D721Med (cell line): ENCODE measurements at places on chromosomes 12 and 14.

DNA sequence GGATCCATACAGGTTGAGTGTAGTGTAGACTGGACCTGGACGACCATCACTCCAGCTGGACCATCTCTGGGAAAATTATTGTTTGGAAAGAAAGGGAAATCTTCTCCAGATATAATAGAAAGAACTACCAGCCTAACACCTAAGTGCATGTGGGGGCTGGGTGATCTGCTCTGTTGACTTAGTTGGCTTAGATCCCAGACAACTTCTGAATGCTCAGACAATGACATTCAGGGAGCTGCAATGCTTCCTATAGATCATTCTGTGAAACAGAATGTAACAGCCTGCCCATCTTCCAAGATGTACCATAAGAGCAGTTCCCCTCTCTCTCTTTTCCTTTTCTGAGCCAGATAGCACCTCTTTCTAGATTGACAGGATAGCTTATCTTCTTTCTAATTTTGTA is 572.8 kb upstream of the STXBP6 start:
- DNase-seq = no peak

DNA sequence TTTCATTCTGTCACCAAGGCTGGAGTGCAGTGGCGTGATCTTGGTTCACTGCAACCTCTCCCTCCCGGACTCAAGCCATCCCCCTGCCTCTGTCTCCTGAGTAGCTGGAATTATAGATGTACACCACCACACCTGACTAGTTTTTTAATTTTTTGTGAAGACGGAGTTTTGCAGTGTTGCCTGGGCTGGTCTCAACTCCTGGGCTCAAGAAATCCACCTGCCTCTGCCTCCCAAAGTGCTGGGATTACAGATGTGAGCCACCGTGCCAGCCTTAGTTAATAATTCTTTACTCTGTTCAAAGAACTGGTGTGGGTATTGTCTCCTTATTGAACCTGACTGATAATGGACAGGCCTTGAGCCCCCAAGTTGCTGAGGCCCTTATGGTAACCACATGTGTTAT is 10.4 kb upstream of the KRT7 start:
- no peak for DNase-seq

DNA sequence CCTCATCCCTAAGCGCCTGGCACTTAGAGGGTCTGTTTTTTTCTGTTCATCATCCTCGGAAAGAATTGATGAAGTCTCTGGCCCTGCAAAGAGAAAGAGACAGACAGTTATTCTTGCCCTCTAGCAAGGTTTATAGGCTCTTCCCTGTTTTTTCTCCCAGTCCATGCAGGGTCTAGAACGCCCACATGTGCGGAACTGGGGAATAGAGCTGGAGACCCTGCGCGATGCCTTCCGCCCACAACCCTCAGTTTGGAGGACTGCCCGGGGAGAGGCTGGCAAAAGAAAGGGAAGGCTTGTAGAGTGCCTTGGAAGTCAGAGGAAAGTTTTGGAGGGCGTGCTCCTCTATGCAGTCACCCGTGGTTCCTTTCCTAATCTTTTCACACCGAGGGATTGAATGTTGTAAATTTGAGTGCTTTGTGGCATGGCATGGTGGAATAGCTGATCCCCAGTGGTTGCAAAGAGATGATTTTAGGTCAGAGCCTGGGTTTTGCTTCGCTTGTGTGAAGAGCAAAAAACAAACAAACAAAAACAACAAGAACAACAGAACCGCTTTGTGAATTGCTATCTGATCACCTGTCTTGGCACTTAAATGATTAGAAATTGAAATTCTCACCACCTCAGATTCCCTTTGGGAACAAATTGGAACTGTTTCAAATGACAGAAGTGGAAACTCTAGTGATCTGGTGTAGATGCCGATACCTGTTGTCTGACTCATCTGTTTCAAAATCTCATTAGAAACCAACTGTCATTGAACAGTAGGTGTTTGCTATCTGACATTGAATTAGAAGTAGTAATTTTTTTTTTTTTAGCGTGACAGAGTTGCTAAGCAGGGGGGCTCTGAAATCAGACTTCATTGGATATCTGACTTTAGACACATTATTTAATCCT is 947 bp downstream of the GAS2L3 start:
- no peak for DNase-seq

- DNase-seq = no peak
Observed at GRCh38 chr12:1115484-1116231, 124.6 kb downstream of the ERC1 start.

DNA sequence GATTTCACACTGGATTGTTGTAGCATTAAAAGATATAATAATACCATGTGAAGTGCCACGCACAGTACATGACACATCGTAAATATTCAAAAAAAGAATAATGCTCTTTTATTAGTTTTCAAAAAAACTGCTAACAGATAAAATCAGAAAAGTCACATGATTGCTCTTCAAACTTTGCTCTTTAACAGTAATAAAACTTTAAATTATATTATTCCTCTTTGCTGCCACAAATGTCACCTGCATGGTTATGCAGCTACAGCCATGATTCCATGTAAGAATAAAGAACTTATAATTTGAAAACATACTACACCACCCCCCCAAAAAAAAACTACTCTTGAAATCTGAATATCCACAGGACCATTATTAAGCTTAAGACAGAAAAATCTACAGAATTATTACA is 90.0 kb downstream of the SLC2A13 start:
- no peak for DNase-seq

- no peak for DNase-seq
Observed at GRCh38 chr12:92206596-92206995, 61.0 kb upstream of the BTG1 start.

GRCh38 chr12:75766263-75767160 is 255.1 kb upstream of the KRR1 start:
- no peak for DNase-seq

- DNase-seq = peak; percentile 57
Observed at GRCh38 chr12:116703214-116703795, 34.6 kb downstream of the SPRING1 start.

DNA sequence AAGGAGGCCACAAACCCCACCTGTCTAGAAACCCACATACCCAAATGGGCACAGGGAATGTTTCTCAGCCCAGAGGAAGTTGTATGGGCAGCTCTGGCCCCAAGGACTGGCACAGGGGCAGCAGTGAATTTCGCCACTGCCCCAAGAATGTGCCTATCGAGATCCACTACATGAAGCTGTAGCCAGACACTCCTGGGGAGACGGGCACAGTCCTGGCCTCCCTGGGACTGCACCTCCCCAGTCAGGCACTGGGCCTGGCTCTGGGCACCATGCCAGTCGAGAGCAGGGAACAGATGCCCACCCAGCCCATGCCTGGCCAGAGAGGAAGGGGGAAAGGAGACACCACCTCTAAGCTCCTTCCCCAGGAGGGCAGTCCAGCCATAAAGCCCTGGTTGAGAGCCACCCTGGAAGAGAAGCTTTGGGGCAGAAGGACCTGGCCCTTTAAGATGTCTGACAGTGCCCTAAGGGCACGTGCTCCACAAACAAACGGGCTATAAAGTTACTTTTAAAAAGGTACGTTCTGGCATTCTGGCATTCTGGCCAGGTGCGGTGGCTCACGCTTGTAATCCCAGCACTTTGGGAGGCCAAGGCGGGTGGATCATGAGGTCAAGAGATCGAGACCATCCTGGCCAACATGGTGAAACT is 8.4 kb downstream of the ADCY6 start:
- no peak for DNase-seq

DNA sequence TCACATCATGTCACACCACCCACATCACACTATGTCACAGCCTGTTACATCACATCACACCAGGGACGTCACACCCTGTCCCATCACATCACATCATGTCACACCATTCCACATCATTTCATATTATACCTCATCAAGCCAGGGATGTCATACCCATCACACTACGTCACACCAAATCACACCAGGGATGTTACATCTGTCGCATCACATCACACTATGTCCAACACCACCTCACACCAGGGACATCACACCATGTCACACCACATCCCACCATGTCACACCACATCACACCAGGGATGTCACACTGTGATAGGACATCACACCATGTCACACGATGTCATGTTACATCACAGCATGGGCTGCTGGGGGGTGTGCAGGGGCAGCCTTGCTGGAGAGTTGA is 110.6 kb downstream of the TMEM121 start:
- DNase-seq = no peak

- DNase-seq = no peak
Observed at GRCh38 chr14:104292084-104292970, 153.9 kb downstream of the KIF26A start.

DNA sequence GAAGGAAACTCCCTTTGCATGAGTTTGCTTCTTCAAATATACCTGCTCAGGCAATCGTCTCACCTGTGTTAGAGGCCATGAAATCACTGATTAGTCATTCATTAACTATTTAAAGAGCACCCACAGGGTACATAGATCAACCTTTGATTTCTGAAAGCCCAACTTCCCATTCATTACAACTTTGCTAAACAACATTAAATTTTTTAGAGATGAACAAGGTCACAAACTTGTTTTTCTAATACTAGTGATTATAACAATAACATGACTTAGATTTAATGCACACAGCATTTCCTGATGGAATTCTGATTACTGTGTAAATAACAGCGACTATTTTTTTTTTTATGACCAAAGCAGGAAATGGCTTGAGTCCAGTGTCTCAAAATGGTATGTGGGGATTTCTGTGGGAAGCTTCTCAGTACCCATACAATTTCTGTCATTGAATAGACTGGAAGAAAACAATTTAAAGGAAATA is 5.4 kb upstream of the ERO1A start:
- no peak for DNase-seq

DNA sequence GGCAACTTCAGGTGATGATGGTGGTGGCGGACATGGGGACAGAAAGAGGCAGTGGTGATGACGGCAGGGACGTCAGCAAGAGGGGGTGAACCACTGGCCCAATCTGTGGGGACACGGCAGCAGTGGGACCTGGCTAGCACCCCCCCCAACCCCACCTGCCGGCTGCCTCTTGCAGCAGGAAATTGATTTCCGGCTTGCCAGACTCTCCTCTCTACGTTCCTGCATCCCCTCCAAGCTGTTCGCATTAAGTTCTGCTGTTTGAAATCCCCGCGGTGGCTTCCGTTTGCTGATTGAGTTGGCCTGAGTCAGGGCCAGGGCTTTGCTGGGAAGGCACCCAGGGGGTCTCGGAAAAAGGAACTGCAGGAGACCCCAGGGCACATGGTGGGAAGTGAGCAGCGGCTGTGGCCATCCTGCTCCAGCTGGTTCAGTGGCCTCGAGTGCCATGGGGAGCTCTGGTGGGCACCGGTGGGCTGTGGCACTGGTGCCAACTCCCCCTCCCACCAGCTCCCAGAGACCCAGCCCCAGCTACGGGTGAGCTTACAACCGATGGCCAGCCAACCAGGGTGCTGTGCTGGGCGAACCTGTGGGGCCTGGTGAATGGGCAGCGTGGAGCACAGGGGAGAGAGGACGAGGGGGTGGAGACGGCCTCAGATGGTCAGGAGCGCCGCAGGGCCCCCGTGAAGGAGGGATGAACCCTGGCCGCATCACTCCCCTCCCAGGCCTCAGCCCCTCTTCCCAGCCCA is 14.6 kb upstream of the NUDT14 start:
- DNase-seq = no peak

- no peak for DNase-seq
Observed at GRCh38 chr12:128637642-128638606, 185.8 kb downstream of the SLC15A4 start.

DNA sequence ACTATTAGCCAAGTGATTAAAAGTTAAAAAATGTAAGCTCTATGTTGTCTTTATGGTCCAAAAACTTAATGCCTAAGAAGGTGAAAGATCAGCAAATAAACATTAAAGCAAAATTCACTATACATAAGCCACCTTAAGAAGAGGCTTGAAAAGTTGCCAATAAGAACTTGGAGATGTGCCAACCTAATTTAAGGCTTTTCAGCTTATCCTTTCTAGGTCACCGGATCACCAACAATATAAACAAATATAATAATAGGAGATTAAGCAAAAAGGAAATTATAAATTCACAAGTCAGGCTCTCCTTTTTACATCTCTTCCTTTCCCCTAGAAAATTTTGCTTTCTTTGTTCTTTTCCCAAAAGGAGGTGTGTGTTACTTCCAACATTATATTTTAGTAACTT is 30.9 kb downstream of the SLC2A3 start:
- DNase-seq = no peak

GRCh38 chr14:55347040-55347439 is 64.6 kb downstream of the ATG14 start:
- no peak for DNase-seq

- DNase-seq = no peak
Observed at GRCh38 chr14:51926449-51926848, 62.9 kb upstream of the RTRAF start.

GRCh38 chr14:58060077-58060476 is 91.9 kb downstream of the ARMH4 start:
- no peak for DNase-seq

- DNase-seq = no peak
Observed at GRCh38 chr14:81450100-81450531, 50.0 kb upstream of the STON2 start.

- no peak for DNase-seq
Observed at GRCh38 chr12:88185988-88186387, 43.9 kb downstream of the TMTC3 start.

DNA sequence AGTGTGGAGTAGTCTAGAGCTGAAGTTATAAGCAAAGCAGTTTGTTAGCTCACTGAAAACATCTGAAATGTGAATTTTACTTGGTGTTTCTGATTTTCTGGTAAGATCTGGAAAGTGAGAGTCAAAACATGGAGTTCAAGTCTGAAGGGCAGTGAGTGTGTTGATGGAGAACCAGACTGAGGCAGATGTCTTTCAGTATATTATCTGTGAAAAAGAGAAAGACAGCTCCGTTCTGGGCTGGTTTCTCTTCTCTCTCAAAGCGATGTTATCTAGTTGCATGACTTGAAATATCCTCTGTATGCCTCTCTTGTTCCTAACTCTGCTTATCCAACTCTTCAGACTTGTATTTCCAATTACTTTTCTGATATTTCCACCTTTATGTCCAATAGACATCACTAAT is 381.9 kb upstream of the RGS6 start:
- DNase-seq = no peak

- DNase-seq = no peak
Observed at GRCh38 chr12:89180496-89180895, 171.8 kb downstream of the DUSP6 start.

DNA sequence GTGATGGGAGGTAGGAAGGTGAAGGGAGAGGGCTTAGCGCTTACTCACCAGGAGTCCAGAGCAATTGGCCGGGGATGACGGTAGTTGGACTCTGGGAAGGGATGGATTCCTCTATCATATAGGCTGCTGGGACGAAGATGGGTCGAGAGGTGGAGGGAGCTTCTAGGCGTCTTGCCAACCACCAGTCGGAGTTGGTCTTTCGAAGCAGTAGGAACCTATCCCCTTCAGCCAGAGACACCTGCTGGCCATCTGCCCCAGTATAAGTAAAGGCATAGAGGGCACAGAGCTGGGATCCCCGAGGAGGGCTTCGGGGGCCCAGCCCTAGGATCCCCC is 657 bp downstream of the ARHGAP9 start:
- DNase-seq = no peak

DNA sequence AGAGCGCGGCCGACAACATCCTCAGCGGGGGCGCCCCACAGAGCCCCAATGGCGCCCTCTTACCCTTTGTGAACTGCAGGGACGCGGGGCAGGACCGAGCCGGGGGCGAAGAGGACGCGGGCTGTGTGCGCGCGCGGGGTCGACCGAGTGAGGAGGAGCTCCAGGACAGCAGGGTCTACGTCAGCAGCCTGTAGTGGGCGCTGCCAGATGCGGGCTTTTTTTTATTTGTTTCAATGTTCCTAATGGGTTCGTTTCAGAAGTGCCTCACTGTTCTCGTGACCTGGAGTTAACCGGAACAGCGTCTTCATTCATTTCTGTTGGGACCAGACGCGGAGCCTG is 103.8 kb upstream of the FKBP4 start:
- DNase-seq = no peak
